ENCODE measurements at places on chromosomes 16 and 17.
A peak's percentile ranks its signal among the peaks of the same experiment; 100 is the strongest.

DNA sequence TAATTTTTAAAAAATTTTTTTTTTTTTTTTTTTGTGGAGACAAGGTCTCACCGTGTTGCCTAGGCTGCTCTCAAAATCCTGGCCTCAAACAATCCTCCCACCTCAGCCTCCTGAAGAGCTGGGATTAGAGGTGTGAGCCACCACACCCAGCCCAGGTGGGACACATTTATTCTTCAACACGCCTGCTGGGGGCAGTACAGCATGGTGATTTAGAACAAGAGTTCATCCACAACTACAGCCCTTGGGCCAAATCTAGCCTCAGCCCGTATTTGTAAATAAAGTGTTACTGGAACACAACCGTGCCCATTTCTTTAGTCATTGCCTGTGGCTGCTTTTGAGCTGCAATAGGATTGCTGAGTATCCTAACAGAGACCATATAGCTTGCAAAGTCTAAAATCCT, 92.8 kb downstream of the KATNIP start:
- DNase-seq: no peak

DNA sequence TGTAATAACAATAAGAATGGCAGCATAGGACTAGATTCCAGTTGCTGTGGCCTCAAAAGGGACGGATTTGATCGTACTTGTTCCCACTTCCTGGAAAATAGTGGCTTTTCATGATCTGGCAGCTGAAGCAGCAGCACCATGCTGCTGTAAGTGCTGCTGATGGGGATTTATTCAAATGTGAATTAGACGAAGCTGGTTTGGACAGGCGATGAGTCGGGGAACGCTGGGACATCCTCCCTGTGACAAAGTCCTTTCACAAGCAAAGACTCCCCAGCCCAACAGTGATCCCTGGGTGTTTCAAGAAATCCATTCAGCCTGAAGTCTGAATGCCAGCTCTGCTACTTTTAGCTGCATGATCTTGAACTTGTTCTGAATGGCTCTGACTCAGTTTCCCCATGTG, 88.6 kb upstream of the XYLT1 start:
- no peak for DNase-seq

DNA sequence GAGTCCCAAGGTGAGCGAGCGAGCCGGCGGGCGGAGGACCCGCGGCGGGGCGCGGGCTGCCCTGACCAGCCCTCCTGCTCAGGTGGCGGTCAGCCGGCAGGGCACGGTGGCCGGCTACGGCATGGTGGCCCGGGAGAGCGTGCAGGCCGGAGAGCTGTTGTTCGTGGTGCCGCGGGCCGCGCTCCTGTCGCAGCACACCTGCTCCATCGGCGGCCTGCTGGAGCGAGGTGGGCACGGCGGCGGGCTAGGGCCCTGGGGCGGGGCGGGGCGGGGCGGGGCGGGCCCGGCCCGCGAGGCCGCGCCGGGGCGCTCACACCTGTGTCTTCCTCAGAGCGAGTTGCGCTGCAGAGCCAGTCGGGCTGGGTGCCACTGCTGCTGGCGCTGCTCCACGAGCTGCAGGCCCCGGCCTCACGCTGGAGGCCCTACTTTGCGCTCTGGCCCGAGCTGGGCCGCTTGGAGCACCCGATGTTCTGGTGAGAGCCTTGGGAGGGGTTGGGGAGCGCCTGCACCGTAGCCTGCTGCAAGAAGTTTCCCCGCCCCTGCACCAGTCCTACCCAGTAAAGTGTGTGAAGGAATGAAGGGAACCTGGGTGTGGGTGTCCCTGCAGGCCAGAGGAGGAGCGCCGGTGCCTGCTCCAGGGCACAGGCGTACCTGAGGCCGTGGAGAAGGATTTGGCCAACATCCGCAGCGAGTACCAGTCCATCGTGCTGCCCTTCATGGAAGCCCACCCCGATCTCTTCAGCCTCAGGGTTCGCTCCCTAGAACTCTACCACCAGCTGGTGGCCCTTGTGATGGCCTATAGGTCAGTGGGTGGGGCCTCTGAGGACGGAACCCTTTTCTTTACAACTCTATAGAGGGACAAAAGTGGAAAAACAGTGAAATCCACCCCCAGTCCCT, 802 bp downstream of the SETD6 start:
- peak; percentile 28 for DNase-seq

- DNase-seq: no peak
Measured at GRCh38 chr17:47694581-47695428, 844 bp downstream of the TBKBP1 start.

DNA sequence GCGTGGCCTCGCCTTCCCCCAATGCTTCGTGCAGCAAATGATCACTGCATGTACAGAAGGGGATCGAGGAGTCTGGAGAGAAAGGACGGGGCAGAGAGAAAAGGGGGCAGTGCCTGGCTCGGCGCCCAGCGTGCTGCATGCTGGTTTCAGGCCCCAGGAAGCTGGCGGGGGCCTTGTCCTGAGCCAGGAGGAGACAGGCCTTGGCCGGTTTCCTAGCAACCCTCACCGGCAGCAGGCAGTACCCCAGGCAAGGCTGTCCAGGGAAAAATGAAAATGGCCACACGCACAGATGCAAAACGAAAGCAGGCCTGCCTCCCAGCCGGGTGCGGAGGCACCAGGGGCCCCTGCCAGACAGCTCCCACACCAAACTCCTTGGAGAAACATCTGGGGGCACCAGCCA, 126.3 kb downstream of the ZFHX3 start:
- peak; percentile 70 for DNase-seq

GRCh38 chr17:56821847-56822534, 11.7 kb downstream of the C17orf67 start:
- DNase-seq: no peak

DNA sequence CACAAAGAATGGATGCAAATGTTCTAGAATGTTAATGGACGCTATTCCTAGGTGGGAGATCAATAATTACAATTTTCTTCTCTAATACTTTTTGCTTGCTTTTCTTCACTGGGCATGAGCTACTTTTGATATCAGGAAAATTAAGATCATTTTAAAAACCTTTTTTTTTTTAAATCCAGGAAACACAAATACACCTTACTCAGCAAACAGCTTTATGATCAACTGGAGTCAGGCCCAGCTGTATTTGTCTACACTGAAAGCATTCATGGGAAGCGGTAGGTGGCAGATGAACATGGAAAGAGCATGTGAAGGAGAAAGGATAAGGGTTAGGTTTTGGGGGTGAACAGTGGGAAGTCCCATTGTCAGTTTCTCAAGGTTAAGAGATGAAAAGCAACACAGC, 97.8 kb downstream of the WDR59 start:
- DNase-seq: no peak
